CD4-positive, alpha-beta T cell treated with Interleukin-15 for 4 hours (primary cell): ENCODE measurements at places on chromosomes 3 and 15.
A peak's percentile ranks its signal among the peaks of the same experiment; 100 is the strongest.

GRCh38 chr3:58009026-58009748 lies 965 bp downstream of the FLNB start:
- DNase-seq: peak; percentile 31

DNA sequence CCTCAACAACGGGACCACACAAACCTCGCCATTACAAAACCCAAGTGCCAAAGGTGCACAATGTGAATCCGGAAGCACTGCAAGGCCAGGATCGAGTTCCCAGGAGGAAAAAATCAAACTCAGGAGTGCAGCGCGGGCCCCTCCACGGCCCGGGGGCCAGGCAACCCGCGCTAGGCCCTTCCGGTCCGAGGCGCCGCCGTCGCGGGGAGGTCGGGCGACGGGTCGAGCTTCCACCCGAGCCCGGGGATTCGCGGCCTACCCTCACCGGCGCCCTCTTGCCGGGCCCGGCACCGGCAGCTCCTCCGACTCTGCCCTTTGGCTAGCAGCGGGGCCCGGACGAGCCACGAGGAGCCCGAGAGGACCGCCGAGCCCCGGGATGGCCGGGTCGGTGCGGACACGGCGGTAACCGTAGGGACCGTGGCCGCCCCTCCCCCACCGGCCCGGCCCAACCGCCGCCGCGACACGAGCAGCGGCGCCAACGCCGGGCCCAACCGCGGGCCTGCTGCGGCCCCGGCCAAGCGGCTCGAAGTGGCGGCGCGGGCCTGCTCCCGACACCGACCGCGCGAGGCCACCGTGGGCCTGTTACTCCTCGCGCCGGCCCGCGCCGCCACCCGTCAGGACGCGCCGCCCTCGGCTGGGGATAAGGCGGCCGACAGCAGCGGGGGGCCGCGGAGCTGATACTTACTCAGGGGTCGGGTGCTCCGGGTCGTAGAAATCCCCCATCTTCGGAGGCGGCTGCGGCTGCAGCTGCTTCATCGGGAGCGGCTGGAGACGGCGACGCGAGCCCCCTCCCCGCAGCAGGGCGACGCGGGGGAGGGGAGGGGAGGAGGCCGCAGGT lies 525 bp downstream of the SETD2 start:
- peak; percentile 21 for DNase-seq

DNA sequence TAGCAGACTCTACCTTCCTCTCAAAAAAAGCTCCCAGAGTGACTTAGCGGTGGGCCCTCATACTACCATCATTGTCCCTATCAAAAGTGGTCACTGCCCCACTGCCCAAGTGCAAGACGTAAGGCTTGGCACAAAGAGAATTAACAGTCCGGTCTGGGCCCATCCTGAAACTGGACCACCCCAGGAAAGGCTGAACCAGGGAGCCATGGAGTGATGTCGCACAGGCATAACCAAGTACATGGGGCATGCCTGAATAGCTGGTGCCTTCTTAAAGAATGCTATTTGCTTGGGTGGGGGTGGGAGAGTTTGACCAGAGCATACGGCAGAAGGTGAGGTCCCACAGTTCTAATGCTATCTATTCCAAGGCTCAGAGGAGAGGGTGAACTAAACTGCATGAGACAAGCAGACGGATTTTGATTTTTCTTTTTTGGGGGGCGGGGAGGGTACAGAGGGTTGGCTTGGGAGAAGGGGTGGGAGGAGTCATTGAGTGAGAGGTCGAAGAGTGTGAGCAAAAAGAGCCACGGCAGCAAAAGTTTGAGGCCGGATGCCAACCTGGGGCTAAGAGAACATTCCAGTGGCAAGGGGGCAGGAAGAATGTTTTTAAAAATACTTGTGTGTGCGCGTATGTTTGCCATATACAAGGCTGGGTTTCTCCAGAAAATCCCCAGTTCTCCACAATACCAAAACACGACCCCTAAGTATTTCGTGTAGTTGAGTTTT lies 50.2 kb downstream of the FAM174B start:
- DNase-seq: no peak

GRCh38 chr3:105414841-105415240 lies 48.1 kb downstream of the ALCAM start:
- DNase-seq: no peak
